ENCODE measurements at places on chromosomes 13 and 19.
A peak's percentile ranks its signal among the peaks of the same experiment; 100 is the strongest.

DNA sequence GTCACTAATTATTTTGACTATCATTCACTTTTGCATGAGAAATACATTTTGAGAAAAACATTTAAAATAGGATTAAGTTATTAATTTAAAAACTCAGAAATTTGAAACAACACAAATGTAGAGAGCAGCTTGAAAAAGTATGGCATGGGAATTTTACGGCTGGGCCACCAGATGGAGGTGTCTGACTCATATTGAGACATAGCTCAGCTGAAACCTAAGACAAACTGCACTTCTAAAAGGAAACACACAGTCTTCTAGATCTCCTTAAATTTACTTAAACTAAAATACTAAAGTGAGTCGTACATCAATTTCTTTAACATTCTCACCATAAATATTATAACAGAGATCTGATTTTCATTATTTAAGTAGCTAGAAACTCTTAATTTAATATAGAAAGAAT lies 41.9 kb upstream of the POSTN start:
- DNase-seq = no peak

- no peak for DNase-seq
Observed at GRCh38 chr19:35558400-35559280, 4.8 kb downstream of the ATP4A start.

GRCh38 chr13:34156841-34157365 lies 339.0 kb downstream of the RFC3 start:
- DNase-seq = peak; percentile 64

DNA sequence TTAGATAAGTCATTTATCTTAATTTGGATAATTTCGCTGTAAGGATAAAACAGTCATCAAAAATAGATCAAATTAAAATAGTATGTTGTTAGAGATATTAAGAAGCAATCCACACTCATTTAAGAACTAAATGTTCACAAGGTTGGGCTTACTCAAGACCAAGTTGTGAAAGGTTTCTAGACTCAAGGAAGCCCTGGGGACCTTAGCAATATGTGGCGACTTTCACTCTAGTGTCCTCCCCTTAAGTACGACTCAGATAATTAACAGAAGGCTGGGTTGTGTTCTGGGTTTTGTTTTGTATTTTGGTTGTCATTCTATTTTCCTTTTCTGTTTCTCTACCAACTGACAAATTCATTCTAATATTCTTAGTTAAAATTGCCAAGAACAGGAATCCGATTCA lies 1008.0 kb downstream of the PCDH9 start:
- no peak for DNase-seq

GRCh38 chr13:46561691-46562090 lies 8.7 kb downstream of the LRCH1 start:
- no peak for DNase-seq

DNA sequence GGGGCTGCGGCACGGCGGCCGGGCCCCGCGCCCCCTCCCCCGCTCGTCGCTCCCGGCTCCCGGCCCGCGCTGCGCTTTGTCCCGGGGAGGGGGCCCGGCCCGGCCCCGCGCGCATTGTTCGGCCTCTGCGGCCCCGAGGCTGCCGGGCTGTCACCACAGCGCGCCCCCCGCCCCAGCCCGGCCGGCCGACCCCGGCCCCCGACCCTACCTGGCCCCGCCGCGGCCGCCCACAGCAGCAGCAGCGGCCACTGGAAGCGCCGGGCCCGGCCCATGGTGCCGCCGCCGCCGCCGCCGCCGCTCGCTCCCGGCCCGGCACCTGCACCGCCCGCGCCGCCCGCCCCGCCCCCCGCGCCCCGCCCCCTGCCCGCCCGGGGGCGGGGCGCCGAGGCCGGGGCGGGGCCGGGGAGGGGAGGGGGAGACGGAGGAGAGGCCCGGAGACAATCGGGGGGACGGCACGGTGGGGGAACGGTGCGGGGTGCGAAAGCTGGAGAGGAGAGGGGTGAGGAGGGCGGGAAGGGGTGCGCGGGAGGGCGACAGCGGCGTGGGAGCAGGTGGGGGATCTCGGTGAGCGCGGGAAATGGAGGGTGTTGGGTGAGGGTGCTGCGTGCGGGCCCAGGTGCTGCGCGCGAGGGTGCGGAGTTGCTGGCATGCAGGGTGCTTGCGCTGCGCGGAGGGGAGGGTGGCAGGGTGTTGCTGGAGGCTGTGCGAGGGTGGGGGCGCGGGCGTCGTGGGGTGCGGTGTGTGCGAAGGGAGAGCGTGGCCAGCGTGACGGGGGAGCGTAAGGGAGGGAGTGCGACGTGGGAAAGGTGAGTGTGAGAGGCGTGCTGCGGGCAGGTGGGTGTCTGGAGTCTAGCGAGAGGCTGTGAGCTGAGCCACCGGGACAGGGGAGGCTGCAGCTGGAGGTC lies at the start of gene CADM4:
TSS of gene CADM4 (minus strand) at position 332 of the 905 bp plus-strand sequence. CDS start at position 272, 60 bp downstream.
- DNase-seq = peak; percentile 89

GRCh38 chr13:102294407-102295018 lies 107.3 kb downstream of the FGF14 start:
- no peak for DNase-seq

DNA sequence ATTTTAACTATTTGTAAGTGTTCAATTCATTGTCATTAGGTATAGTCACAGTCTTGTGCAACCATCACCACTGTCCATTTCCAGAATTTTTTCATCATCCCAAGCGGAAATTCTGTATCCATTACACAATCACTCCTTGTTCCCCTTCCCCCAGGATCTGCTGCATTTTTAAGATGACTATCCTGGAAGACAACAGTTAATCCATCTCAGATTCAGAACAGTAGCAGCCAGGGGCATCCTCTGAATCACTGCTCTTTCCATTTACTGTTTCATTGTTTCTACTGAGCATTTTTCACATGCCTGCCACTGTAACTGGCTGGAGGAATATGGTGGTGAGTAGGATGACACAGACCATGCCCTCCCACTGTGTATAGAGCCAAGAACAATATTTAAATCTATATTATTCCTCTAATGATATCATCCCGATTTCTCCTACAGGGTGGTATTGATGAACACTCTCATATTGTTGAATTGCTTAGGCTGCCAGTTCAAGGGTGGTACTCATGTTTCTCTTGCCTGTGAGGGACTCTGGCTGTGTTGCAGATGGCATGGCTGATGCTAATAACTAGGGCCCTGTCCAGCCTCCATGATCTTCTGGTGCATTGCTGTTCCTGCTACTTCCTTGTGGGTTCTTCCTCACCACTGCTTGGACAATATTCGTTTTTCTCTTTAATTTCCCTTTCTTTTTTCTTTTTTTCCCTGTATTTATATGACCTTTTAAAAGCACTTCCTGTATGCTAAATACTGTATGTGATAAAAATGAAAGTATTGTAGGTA lies 59.0 kb downstream of the WDFY2 start:
- no peak for DNase-seq

DNA sequence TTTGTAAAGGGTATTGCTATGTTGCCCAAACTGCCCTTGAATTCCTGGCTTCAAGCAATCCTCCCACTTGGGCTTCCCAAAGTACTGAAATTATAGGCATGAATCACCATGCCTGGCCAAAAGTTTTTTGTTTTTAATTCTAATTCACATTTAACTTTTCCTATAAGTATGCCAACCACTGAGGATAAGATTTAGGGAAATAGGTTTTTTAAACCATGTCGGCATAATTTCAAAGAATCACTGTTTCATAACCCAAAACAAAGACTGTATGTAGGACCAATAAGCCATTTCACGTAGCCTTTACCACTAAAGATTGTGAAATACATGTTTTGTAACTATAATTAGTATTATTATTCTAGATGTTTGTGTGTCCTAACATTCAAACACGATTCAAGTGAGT lies 8.2 kb downstream of the ZDHHC20 start:
- DNase-seq = no peak

GRCh38 chr19:46631481-46631880 lies 4.5 kb downstream of the GNG8 start:
- DNase-seq = no peak

DNA sequence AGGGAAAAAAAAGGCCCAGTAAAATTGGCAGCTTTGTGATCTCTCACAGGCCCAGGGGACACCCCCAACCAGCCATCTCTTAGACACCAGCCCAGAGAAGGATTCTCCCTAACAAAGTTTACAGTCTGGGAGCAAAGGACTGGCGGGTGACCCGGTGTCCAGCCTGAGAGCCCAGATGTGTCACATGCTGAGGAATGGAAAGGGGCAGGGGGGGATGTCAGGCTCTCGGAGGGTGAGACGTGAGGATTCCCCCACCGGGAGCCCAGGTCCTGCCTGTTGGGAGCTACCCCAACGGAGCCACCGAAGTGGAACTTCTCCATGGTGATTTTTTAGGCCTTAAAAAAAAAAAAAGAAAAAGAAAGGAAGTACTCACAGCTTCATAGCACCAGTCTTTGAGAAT lies 4.8 kb upstream of the CTXN1 start:
- DNase-seq = no peak

DNA sequence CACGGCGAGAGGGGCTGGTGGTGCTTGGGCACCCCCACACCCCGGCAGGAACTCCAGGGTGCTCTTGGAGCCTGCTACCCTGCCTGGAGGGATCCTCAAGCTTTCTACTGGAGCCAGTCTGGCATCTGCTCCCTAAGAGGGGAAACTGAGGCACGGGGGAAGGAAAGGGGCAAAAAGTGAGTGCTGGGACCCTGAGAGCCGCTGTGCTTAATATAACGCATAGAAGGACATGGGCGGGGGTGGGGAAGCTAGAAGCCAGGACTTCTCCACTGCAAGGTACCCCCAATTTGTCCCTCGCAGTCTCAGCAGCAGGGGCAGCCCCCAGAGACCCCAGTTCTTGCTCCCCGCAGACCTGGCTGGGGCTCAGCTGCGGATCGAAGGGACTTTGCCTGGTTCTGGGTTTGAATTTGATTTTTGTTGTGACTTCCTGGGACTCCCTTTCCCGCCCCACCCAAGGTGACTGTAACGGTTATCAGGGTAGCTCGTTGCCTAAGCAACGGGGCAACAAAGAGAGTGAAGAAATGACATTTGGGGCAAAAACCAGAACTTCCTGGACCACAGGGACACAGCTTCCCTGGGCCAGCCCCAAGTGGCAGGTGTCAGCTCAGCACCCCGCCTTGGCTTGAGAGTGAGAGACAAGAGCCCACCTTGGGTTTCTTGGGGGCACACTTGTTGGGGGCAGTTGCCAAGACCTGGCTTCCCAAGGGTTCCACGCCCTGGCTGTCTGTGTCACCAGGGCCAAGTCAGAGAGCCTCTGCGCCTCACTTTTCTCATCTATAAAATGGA lies 638 bp downstream of the ADGRE5 start:
- no peak for DNase-seq

DNA sequence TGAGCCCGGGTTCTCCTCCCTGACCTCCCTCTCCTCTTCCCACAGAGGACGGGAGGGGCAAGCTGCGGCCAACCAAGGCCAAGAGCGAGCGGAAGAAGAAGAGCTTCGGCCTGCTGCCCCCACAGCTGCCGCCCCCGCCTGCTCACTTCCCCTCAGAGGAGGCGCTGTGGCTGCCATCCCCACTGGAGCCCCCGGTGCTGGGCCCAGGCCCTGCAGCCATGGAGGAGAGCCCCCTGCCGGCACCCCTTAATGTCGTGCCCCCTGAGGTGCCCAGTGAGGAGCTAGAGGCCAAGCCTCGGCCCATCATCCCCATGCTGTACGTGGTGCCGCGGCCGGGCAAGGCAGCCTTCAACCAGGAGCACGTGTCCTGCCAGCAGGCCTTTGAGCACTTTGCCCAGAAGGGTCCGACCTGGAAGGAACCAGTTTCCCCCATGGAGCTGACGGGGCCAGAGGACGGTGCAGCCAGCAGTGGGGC lies 162.2 kb downstream of the KDM4B start:
- DNase-seq = no peak

DNA sequence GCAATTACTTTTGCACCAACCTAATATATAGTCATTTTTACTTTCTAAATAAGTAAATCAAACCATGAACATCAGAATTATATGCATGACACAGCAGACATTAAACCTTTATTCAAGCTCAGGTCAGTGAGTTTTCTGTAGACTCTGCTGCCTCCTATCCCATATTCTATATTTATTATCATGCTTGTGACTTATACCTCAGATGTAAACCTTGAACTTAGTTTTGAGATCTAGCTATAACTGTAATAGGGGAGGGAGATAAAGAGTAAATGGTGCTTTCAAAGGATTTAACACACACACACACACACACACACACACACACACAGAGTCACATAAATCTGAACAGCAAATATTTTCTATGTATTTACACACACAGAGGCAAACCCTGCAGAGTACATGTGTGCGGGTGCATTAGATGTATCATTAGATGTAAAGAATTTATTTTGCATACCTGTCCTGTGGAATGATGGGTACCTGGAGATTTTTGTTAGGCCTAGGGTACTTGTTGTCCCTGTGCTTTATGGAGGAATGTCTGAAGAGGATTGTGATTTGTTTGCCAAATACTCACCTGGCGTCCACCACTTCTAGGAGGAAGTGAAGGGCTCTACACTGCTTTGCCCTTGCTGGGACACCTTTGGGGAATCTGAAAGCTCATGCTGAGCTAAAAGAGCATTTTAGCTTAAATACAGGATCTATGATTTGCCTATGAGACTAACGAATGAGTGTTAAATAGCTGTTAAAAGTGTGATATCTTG lies 521.9 kb downstream of the KLF5 start:
- DNase-seq = no peak

GRCh38 chr19:30393729-30394480 lies 21.7 kb downstream of the ZNF536 start:
- DNase-seq = no peak

- DNase-seq = no peak
Observed at GRCh38 chr19:45601115-45601514, 897 bp downstream of the GPR4 start.

GRCh38 chr19:40464059-40465024 lies 1.2 kb downstream of the BLVRB start:
- DNase-seq = peak; percentile 64

DNA sequence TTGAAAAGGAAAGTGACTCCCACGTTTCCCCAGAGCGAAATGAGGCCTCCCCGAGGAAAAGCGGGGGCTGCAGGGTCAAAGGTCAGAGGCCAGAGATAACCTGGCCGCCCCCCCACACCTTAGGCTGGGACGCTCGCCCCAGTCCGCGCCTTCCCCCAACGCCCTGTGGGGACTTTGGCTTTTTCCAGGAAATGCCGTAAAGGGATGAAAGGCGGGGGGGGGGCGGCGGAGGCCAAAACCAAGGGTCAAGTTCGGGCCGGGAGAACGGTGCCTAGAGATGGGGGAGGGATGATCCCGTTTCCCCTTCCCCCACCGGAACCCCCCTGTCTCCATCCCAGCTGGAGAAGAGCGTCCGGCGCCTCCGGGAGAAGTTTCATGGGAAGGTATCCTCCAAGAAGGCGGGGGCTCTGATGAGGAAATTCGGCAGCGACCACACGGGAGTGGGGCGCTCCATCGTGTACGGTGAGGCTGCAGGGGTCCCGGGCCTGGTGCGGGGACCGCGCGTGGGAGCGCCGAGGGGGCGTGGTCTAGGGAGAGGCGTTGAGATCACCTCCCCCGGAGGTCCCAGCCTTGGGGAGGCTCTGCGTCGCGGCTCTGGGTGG lies 575 bp downstream of the SHFL start:
- peak; percentile 37 for DNase-seq

DNA sequence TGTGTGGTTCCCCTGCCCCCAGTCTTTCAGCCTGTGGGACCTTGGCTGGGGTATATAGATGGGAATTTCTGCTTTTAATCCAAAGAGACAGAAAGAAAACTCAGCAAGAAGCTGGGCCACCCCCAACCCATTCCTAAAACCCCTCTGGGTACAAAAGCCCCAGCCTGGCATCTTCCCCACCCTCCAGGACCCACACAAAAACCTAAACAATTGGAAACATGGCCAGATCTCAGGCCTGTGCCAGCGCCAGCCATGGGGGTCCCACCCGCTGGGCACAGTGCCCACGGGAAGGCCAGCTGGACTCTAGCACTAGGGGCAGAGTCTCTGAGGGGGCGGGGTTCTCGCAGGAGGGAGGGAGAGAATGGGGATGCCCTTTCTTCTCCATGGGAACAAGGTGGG lies 8.6 kb downstream of the LYL1 start:
- DNase-seq = no peak

GRCh38 chr19:40305403-40305802 lies 20.3 kb upstream of the AKT2 start:
- peak; percentile 86 for DNase-seq

Measured in iPS-NIHi11 (cell line).